ENCODE measurements at places on chromosomes 7 and 10. TPM values are rescaled to one million over a fixed set of nuclear protein-coding genes. Genes with fewer than 3 reads are reported as not detected.

TEX36 gene
- total RNA-seq = not detected

CYP2E1 gene
- 1.6 TPM for total RNA-seq

TWIST1 gene
- 105 TPM for total RNA-seq

FRMPD2 gene
- not detected for total RNA-seq

SSC4D gene
- 0.97 TPM for total RNA-seq

ZNF679 gene
- total RNA-seq = not detected

MYOF gene
- 400 TPM for total RNA-seq

TMEM270 gene
- total RNA-seq = not detected
